T-helper 2 cell treated with Interferon-gamma antibody and Interleukin-4, amounts not matched to agents 5 μg/mL and 100 μg/mL, for 36 hours (primary cell): ENCODE measurements at places on chromosomes 4 and X.
A peak's percentile ranks its signal among the peaks of the same experiment; 100 is the strongest.

GRCh38 chr4:112321776-112322684 is 24.9 kb downstream of the ALPK1 start:
- peaks cover 4% of the 10 kb centered on the region for H3K27me3 ChIP-seq
- peak; percentile 52 for DNase-seq
- no peak overlapping the region for H3K4me3 ChIP-seq
- H3K36me3 ChIP-seq, result peaks cover 2% of the 10 kb centered on the region

GRCh38 chrX:68440940-68441339 is 7.6 kb upstream of the OPHN1 start:
- DNase-seq, result no peak
- peaks cover 10% of the 10 kb centered on the region for H3K4me1 ChIP-seq
- peaks cover 18% of the 10 kb centered on the region for H3K27me3 ChIP-seq
- H3K36me3 ChIP-seq, result no peaks in the 10 kb centered on the region
- no peak overlapping the region for H3K4me3 ChIP-seq

DNA sequence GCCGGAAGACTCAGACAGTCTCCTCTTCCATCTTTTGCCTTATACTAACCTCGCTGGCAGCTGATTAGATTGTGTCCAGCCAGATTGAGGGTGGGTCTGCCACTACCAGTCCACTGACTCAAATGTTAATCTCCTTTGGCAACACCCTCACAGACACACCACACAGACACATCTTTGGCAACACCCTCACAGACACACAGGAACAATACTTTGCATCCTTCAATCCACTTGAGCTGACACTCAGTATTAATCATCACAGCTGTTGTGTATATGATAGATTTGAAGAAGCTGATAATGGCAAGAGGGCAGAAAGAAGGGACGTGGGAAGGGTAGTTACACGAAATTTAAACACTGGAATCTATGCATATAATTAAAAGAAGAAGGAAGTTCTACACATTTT is 139.5 kb downstream of the ANKRD50 start:
- H3K4me3 ChIP-seq, result no peak overlapping the region
- H3K4me1 ChIP-seq, result no peaks in the 10 kb centered on the region
- no peaks in the 10 kb centered on the region for H3K27me3 ChIP-seq
- DNase-seq, result no peak

DNA sequence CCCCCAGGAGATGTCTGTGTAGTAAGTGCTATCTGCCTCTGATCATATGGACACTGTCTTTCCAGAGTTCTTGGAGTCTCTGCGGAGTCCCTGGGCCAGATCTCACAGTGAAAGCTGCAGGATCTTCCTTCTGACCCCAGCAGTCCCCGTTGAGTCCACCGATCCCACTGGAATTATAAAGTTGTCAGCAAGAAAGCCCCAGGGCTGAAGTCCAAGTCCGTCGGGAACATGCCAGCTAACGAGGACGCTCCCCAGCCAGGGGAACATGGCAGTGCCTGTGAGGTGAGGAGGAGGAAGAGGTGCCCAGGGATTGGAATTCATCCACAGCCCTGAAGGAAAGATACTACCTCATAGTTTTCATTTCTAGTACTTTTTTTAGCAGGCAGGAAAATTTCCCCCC is 9.3 kb downstream of the ZNF81 start:
- no peak overlapping the region for H3K27ac ChIP-seq
- H3K4me1 ChIP-seq, result peaks cover 4% of the 10 kb centered on the region
- no peak for DNase-seq
- H3K4me3 ChIP-seq, result no peak overlapping the region
- H3K36me3 ChIP-seq, result peaks cover 12% of the 10 kb centered on the region

DNA sequence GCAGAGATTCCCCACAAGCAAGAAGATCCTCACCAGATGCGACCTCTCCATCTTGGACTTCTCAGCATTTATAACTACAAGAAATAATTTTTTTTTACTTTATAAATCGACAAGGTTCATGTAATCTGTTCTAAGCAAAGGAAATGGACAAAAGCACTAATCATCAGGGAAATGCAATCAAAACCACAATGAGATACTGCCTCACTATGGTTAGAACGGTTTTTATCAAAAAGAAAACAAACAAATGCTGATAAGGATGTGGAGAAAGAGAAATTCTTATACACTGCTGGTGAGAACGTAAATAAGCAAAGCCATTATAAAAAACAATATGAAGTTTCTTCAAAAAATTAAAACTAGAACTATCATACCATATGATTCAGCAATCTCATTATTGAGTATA is 1382.6 kb downstream of the ARAP2 start:
- H3K36me3 ChIP-seq, result no peaks in the 10 kb centered on the region
- no peak overlapping the region for H3K4me3 ChIP-seq
- H3K4me1 ChIP-seq, result no peaks in the 10 kb centered on the region
- no peak for DNase-seq

DNA sequence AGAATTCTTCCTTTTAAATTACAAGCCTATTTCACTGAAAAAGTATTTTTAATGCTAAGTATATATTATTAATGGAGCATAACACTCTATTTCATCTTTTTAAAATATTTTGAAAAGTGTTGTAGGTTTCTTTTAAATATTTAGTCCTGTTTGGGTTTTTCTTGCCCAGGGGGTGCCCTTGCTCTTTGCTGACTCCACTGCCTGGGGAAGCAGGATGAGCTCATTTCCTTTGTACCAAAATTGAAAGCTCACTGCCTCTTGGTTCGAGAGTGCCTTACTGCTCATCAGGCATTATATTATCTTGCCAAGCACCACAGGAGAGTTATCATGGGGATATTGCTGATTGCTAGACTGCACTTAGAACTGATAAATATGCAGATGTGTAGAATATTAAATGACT is 819.2 kb downstream of the PCDH18 start:
- no peaks in the 10 kb centered on the region for H3K36me3 ChIP-seq
- no peaks in the 10 kb centered on the region for H3K27me3 ChIP-seq
- no peak overlapping the region for H3K27ac ChIP-seq
- H3K4me1 ChIP-seq, result no peaks in the 10 kb centered on the region
- DNase-seq, result no peak
- no peak overlapping the region for H3K4me3 ChIP-seq

DNA sequence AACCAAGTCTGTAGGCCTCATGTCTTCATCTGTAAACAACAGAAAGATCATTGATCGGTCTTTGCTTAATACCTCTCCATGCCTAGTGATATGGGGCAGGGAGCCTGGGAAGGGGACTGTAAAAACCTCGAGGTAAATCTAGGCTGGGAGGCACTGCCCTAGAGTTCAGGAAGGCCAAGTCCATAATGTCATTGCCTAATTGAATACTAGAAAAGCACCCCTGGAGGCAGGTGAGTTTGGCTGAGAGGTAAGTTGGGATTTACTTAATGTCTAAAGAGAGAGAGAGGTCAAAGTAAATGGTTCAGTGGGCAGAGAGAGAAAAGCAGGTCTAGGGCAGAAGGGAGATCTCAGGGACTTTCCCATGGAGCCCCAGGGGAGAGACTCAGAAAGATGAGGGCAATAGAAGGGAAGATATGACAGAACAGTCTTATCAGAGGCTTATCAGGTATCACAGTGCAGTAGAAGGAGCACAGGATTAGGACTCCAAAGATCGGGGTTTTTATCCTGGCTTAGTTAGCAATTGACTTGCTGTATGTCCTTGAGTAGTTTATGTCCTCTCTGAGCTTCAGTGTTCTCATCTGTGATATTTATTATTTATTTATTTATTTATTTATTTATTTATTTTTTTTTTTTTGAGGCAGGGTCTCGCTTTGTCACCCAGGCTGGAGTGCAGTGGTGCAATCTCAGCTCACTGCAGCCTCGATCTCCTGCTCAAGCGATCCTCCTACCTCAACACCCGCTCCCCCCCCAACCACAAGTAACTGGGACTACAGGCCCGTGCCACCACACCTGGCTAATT is 85.2 kb downstream of the SLC16A2 start:
- H3K4me3 ChIP-seq, result no peak overlapping the region
- H3K27me3 ChIP-seq, result no peaks in the 10 kb centered on the region
- DNase-seq, result no peak
- H3K27ac ChIP-seq, result no peak overlapping the region

- no peak for DNase-seq
- H3K36me3 ChIP-seq, result no peaks in the 10 kb centered on the region
Observed at GRCh38 chr4:25888781-25889180, 25.2 kb upstream of the SMIM20 start.

- no peak for DNase-seq
- no peak overlapping the region for H3K4me3 ChIP-seq
- H3K27me3 ChIP-seq, result no peaks in the 10 kb centered on the region
Observed at GRCh38 chr4:76830964-76831703, 66.8 kb downstream of the SOWAHB start.

DNA sequence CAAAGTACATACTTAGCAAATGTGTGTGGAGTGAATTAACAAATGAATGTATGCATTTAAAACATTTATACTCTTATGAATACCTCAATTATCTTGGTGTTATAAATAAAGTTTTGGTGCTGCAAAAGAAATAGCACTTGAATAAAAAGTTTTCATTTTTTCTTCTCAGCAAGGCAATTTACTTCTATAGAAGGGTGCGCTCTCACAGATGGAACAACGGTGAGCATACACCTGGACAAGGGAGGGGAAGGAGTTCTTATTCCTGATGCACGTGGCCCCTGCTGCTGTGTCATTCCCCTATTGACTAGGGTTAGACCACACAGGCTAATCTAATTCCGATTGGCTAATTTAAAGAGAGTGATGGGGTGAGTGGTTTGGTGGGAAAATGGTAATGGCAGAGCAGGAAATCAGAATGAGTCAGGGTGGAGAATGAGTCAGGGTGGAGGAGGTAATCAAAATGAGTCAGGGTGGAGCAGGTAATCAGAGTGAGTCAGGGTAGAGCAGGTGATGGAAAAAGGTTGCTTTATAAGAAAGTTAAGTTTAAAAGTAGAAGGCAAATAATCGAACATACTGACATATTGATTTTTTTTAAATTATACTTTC is 28.2 kb upstream of the PGK1 start:
- DNase-seq, result peak; percentile 4
- peaks cover 3% of the 10 kb centered on the region for H3K36me3 ChIP-seq
- no peak overlapping the region for H3K4me3 ChIP-seq
- H3K27me3 ChIP-seq, result no peaks in the 10 kb centered on the region

DNA sequence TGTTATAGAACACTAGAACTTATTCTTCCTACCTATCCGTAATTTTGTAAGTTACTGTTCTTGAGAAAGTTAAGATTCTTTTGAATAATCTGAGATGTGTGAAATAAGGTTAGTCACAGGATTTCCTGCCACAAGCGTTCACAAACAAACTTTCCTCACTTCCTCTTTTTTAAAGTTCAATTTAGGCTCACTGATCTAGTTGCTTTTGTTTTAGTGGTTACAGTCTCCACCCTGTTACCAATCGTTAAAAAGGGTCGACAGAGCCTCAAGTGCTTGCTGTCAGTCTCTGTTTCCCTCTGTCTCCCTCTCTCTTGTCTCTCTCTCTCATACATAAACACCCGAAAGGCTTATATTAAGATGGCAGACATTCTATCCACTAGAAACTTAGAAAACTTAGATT is 35.9 kb upstream of the STK26 start:
- H3K36me3 ChIP-seq, result peaks cover 1% of the 10 kb centered on the region
- peak overlapping the region; percentile 98 for H3K27ac ChIP-seq
- H3K27me3 ChIP-seq, result no peaks in the 10 kb centered on the region
- DNase-seq, result no peak
